ENCODE measurements at places on chromosomes 1 and 21.

- DNase-seq, result no peak
These were observed 36.1 kb upstream of the ST6GALNAC3 start for GRCh38 chr1:76038287-76039004.

DNA sequence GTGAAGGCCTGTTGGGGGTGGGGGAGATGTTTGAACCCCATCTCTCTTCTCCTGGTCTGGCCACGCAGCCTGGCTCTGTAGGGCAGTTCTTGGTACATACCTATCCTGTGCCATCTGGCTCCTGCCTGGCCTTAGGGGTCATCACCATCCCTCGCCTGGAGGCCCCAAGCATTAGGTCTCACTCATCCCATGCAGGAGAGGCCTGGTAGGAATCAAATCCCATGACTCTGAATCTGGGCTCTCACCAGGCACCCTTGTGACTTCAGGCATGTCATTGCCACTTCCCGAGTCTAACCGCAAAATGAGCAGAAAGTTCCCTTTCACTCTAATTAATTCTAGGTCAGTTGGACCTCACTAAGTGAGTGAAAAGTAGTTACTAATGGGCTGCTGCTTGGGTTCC is 37.2 kb downstream of the ETNK2 start:
- peak; percentile 48 for DNase-seq

GRCh38 chr21:26798856-26799751 is 46.1 kb downstream of the ADAMTS1 start:
- DNase-seq, result no peak

DNA sequence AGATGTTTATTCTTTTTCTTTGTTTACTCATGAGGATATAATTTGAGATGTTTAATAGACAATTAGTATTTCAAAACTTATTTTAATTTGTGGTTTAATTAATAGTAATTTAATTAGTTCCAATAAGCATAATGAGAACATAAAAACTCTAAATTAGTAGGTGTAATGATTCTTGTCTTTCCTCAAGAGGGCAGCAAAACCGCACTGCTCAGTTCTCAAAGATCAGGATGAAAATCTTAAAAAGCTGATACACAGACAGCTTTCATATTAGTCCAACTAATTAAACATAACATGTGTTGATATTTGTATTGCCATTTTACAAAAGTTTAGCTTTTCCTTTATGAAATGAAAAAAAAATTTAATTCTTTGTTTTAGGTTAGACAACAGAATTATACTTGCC is 106.7 kb upstream of the C21orf91 start:
- DNase-seq, result no peak

DNA sequence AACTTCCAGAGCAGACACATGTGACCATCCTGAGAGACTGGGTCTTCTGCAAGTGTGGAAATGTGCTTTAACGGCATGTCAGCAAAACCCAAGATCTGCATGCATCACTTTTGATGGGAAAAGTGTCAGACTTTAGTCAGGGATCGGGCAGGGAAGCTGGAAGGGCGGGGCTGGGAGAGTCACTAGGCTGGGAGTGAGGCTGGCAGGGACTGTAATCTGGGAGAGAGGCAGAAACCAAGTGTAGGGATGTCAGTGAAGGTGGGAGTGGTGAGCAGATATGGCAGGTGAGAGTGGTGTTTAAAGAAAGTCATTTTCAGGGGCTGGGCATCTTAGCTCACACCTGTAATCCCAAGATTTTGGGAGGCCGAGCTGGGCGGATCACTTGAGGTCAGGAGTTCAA is 11.3 kb downstream of the CDA start:
- DNase-seq, result no peak

- no peak for DNase-seq
These were observed 6.1 kb upstream of the PSEN2 start for GRCh38 chr1:226864311-226864710.

DNA sequence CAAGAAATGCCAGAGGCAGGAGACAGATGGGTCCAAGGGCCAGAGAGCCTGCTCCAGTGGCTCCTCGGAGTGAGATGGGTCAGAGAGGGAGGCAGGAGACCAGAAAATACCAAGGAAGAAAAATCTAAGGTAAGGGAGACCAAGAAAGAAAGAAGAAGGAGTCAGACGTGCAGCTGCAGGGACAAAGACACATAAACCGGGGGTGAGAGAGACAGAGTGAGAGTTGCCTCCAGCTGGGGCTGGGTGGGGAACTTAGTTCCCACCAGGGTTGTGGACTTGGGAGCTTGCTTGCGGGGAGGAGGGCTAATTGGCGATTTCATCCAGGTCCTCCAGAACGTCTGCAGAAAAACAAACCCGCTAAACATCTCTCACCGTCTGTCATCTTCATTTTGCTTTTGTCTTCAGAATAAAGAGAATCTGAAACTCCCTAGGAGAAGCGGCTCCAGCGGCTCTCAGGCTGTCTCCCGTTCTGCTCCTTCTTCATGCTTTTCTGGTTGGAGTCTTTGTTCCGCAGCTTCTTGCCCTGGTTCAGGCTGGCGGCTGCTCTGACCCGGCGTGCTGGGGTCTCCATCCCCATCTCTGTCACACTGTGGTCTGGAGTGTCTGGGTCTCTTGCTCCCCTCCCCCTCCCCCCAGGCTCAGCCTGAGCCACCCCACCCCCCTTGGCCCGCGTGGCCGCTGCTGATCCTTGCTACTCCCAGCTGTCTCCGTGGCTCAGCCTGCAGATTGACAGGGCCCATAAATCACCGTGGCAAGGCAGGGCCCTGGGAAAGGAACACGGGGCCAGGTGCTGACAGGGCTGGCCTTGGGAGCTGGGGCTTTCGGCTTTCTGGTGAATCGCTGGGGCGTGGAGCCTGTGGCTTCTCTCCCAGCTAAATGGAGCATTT is 66.6 kb downstream of the UBIAD1 start:
- DNase-seq, result no peak

DNA sequence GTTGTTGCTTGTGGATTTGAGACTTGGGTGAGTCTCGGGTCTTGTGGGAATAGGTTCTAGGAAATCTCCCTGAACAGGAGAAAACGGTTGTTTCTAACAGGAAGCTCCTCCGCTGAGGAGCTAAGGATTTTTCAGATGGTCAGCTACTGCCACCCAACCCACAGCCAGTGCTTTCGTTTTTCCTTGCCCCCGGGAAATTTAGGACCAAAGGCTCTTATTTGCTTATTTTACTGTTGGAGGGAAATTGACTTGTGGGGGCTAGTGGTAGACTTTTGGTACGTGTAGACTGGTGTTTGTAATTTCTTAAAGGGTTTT is 792 bp downstream of the SNX7 start:
- no peak for DNase-seq
